ENCODE measurements at places on chromosomes 6 and 20.

- no peak for DNase-seq
These were observed 818.5 kb upstream of the FLRT3 start for GRCh38 chr20:15155848-15156401.

DNA sequence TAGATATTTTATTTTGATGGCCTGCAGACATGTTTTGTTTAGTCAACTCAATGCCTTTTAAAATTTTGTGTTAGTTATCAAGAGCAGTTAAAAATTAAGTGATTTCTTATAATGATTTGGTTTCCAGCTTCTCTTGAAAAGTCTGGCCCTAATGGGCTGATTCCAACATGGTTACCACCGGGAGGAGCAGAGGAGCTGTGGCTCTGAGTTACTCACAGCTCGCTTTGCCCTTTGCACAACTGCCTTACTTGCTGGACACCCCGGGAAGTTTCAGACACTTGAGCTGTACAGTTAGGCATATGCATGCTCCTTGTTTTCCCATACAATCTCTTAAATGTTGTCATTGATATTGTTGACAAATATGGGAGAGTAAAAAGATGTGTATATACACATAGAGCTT, 173.1 kb upstream of the MMS22L start:
- no peak for DNase-seq

GRCh38 chr20:58377766-58378401, 11.1 kb upstream of the VAPB start:
- no peak for DNase-seq

- DNase-seq: no peak
These were observed 1.3 kb downstream of the NUP153 start for GRCh38 chr6:17705428-17705777.

DNA sequence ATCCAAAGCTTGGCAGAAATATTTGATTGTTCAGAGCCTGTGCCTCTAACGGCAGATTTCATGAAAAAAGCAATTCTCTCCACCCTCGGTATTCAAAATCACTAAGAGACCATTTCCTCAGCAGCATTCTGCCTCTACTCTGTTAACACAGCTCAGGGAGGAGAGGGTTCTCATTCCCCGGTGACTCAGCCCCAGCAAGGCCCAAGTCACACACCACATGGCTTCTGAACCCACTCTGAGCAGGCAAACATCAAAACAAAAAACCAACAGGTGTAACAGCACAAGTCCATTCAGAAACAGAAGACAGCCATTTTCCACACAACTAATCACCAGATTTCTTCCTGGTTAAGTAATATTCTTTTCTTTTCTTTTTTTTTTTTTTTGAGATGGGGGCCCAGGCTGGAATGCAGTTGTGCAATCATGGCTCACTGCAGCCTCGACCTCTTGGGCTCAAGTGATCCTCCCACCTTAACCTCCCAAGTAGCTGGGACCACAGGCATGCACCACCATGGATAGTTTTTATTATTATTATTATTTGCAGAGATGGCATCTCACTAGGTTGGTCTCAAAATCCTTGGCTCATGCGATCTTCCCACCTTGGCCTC, 55.4 kb downstream of the GFOD1 start:
- no peak for DNase-seq
